ENCODE measurements at places on chromosomes 3 and 15. TPM values are rescaled to one million over a fixed set of nuclear protein-coding genes. Genes with fewer than 3 reads are reported as not detected.

Gene CKMT1A
- total RNA-seq, result 36.8 TPM

Gene GOLGA8T
- 0.17 TPM for total RNA-seq

Gene CLRN1
- not detected for total RNA-seq

Gene ARHGAP11A
- total RNA-seq, result 3.5 TPM

Gene CLDN1
- total RNA-seq, result 579 TPM

Gene SLC33A1
- total RNA-seq, result 21.6 TPM

Gene C3orf85
- total RNA-seq, result not detected

Gene A4GNT
- not detected for total RNA-seq

Gene FEZF2
- not detected for total RNA-seq

Gene SCAANT1
- not detected for total RNA-seq

Data from lower leg skin (tissue), 4 donors.